Placental epithelial cell (primary cell): ENCODE measurements at places on chromosomes 3 and 15. TPM values are rescaled to one million over a fixed set of nuclear protein-coding genes. Genes with fewer than 3 reads are reported as not detected.

The WDR93 gene
- total RNA-seq, result 0.11 and 0.39 TPM in 2 replicates

The MME gene
- 60.9 and 86.5 TPM in 2 replicates for total RNA-seq

The PLA2G4D gene
- not detected in 2 replicates for total RNA-seq

The INO80 gene
- total RNA-seq, result 15.8 and 16.5 TPM in 2 replicates

The TTLL13 gene
- total RNA-seq, result not detected in 2 replicates

The GOLGA8K gene
- total RNA-seq, result 0.39 TPM in 1 of 2 replicates, not detected in the other

The CFAP44 gene
- total RNA-seq, result 2.6 and 7.5 TPM in 2 replicates

The TMEM108 gene
- 0.11 TPM in 1 of 2 replicates, not detected in the other for total RNA-seq
